NCI-H187 (cell line): ENCODE measurements at places on chromosomes 16 and 17.

DNA sequence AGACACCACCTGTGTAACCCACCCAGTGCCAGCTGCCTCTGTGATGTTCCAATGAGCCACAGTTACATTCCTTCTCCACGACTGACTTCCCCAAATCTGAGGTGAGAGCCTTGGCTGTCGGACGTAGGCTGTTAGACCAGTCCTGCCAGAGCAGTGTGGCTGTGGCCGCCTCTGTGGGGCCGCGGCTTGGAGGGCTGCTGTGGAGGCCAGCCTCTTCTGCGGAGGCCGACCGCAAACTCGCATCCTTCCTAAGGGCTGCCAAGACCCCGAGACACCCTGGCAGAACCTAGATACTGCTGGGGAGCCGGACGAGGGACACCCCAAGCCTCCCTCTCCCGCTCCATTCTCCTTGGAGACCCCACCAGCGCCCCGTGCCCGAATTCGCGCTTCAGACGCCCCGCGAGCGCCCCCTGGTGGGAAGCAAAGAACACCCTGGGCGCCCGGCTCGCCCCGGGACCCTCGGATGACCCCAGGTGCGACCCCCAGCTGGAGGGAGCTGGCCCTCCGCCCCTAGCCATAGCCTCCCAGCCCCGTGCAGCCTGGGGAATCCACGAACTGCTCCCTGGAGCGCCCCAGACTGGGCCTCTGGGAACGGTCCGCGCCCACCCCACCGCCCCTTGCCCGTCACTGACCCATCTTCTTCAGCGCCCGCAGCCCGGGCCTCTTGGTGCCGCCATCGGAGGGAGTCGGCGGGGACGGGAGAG lies 547 bp downstream of the PLCD3 start:
- no peak for DNase-seq

DNA sequence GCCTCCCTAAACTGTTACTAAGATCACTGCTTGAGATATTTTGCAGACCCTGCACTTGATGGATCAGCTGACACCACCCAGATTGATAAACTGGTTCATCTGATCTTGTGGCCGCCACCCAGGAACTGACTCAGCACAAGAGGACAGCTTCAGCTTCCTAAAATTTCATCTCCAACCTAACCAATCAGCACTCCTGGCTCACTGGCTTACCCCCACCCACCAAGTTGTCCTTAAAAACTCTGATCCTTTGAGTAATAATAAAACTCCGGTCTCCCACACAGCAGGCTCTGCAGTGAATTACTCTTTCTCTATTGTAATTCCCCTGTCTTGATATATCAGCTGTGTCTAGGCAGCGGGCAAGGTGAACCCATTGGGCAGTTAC lies 174.8 kb downstream of the UTP18 start:
- DNase-seq = no peak

DNA sequence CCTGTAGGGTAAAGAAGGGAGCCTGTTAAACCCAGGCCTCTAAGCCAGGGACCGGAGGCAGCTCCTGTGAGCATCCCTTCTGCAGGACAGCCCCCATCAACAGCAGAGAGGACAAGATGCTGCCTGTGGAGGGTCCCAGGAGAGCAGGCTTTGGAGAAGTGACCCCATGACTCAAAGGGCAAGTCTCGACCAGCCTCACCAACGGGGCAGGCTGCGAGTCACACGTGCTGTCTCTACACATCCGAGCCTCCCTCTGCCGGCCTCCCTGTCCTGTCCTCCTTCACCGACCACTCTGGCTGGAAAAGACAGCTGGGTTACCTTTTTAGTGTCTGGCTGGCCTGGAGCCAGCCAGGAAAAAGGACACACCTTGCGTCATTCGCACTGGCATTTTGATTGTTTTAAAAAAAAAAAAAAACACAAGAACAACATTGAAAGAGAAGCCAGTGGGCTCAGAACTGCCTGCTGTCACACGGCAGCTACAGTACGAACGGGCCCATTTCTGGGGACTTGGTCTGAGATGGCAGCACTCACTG lies 74.5 kb upstream of the RCVRN start:
- DNase-seq = no peak

GRCh38 chr17:4527134-4527533 lies 28.1 kb downstream of the MYBBP1A start:
- DNase-seq = no peak

DNA sequence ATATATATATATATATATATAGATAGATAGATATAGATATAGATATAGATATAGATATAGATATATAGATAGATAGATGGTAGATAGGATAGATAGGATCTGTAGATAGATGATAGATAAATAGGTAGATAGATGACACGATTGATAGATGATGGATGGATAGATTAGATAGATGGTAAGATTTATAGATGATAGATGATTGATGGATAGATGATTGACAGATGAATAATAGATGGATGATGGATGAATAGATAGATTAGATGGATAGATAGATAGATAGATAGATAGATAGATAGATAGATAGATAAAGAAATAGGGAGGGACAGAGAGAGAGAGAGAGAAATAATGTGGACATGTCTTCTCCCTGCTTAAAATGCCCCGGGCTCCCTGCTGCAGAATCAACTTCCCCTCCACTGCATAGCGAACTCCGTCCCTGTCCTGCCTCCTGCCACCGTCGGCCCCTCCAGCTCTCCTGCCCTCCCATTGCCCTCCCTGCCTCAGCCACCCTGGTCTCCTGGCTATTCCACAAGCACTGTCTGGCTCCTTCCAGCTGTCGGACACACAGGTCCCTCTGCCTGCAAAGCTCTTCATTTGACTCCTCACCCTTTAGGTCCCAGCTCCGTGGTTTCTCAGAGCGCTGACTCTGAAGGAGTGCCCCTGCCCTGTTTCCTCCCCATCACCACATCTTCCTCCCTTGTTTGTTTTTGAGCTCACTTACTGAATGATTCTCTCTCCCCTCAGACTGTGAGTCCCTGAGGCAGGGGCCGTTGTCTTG lies 254.0 kb downstream of the KATNIP start:
- no peak for DNase-seq

DNA sequence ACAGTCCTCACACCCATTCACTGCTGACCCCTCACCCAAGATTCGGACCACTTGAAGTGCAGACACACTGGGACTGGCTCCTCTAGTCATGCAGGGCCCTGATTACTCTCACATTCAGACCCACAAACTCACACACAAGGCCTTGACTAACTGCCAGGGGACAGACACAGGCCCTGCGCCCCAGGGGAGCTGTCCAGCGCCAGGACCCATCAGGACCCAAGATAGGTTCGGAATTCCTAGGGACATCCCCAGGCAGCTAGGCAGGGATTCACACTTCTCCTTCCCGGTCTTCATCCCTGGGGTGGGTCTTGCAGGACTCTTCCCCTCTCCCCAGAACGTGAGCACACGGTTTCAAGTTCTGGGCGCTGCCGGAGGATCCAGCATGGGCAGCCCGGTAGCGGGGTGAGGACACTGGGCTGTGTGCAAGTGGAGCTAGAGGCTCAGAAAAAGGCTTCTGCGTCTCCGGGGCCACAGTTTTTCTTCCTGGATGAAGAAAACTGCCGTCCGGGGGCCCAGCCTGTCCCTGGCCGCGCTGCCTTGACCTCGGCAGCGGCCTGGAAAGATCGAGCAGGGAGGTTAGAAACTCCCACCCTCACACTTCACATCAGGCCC lies 1.6 kb downstream of the SEZ6 start:
- no peak for DNase-seq

- DNase-seq = no peak
Measured at GRCh38 chr16:316741-317464, 33.9 kb downstream of the PDIA2 start.

DNA sequence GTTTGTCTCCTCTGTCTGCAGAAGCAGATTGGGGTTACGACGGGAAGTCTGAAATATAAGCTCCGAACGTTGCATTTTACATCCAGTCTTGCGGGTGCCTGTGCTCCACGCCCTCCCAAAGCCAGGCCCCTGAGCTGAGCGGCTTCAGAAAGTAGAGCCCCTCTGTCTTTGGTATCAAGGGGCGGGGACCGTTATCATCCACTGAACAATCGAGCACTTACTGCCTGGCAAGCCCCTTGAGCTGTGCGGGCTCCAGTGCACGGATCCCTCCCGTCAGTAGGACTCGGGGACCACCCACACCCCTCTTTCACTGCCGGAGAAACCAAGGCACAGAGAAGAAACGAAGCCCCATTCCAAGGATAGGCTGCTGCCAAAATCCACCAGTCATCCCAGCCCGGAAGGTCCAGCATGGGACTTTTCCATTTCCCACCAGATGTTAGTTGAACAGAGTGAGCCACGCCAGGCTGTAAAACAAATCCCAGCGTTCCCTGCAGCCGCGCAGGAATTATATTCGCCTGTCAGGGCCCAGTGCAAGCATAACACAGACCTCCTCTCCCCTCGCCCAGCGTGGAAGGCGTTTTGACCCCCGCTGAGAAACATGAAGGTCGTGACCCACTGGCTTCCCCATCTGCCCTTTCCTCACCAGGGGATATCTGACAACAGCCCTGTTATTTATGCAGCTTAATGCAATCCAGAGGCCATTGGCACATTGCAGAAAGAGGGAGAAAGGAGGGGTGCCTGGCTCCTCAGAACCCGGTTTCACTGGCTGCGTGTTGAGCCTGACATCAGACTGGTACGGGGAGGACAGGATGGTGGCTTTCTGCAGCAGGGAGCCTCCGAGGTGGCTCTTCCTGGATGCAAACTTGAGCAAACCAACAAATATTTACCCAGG lies 212.2 kb upstream of the FOXF1 start:
- no peak for DNase-seq

- DNase-seq = no peak
Measured at GRCh38 chr17:33390479-33391176, 97.5 kb upstream of the ASIC2 start.

DNA sequence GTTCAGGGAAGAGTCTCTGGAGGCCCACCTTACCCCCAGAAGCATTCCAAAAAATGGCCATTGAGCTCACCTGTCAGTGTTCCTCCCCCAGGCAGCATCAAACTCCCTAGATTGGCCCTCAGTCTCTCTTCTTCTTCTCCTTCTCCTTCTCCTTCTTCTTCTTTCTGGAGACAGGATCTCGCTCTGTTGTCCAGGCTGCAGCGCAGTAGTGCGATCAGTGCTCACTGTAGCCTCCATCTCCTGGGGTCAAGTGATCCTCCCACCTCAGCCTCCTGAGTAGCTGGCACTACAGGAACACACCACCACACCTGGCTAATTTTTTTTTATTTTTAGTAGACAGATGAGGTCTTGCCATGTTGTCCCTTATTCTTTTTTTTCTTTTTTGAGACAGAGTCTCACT lies 16.4 kb upstream of the WNT3 start:
- DNase-seq = no peak

GRCh38 chr17:19418251-19418992 lies 7.4 kb downstream of the RNF112 start:
- DNase-seq = no peak

DNA sequence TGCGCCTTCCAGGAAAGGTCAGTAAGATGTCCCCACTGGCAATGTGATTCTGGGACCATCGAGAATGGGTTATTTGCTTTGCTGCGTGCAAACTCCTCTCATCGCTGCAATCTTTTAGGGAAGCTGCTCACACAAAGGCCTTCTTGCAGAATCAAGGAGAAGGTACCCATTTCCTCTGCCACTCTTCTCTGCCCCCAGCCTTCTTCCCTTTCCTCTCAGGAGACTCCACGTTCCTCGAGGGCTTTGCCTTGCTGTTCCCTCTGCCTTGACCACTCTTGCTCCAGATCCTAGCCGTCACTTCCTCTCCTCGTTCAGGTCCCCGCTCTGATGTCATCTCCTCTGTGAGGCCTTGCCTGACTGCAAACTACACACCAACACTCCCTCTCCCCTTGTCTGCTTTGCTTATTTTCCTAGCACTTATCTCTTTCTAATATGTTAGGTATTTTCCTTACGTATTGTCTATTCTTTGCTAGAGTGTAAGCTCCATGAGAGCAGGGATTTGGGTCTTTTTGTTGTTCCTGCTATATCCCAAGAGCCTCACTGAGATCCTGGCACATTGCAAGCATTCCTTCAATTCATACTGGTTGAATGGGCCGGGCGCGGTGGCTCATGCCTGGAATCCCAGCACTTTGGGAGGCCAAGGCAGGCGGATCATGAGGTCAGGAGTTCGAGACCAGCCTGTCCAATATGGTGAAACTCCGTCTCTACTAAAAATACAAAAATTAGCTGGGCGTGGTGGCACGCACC lies 5.3 kb upstream of the CRK start:
- DNase-seq = no peak

DNA sequence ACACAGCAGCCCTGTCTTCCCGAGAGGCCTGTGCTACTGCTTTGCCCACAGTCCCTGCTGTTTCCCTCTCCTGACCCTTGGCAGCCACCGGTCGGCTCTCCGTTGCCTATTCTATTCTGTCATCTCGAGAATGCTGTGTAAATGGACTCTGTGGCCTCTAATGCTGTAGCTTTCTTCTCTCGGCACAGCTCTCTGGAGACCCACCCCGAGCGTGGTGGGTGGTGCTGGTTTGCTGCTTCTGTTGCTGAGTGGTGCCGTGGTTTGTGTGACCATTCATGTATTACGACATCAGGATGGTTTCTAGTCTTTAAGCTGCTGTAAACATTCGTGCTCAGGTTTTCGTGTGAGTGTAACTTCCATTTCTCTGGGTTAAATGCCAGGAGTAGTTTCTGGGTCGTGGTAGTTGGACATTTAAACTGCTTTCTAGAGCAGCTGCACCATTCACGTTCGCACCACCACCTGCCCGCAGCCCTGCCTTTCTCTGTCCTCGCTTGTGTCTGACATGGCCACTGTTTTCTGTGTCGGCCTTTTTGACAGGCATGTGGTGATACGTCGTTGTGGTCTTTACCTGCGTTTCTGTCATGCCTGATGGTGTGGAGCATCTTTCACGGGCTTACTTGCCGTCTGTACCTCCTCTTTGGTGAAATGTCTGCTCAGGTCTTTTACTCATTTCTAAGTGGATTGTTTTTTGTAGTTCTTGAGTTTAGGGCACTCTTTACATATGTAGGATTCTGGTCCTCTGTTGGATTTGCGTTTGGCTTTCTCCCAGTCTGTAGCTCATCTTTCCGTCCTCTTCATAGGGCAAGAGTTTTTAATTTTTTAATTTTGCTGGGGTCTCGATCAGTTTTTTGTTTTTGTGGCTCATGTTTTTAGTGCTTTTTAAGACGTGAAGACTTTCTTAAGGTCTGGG lies 47.7 kb upstream of the ZNF750 start:
- no peak for DNase-seq

- no peak for DNase-seq
Measured at GRCh38 chr16:72424757-72425156, 252.8 kb upstream of the PMFBP1 start.

- DNase-seq = no peak
Measured at GRCh38 chr17:69912805-69913204, 162.2 kb upstream of the KCNJ16 start.
